ENCODE measurements at places on chromosomes 12 and 14.

- no peak for DNase-seq
These were observed 159.9 kb downstream of the GCH1 start for GRCh38 chr14:54742492-54743350.

- DNase-seq: no peak
These were observed 912.4 kb downstream of the VRK1 start for GRCh38 chr14:97709552-97709951.

DNA sequence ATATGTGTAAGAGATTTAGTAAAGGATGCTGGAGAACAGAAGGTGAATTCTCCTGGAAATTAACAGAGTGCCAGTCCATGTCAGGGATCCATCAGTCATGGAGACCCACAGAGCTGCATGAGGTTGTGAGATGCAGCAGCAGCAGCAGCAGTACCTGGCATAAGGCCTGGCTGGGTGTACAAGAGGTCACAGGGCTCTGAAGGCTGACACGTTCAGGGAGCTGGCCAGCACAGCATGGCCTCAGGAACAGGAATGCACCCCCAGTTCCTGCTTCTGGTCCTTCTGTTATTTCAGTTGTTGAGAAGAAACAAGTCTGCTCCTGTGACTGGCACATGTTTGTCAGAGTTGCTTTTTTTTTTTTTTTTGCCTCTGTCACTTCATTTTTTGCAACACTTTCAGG, 210.8 kb downstream of the CNTN1 start:
- DNase-seq: no peak

DNA sequence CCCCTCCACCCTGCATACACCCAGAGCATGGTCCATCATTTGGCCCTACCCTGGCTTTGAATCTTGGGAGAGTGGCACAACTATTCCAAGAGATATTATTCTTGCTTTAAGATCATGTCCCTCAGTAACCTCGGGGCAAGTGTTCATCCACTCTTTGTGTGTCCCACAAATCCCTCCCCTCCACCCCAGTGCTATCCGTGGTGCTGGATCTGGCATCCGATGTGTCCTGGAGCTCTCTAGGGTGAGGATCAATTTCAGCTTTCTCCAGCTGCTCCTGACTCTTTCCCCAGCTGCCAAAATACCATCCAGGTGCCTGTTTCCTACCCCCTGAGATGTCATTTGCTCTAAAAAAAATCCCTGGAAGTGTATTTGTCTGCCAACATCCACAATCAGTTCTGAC, 64.8 kb upstream of the CMKLR1 start:
- no peak for DNase-seq

- no peak for DNase-seq
These were observed 189.5 kb downstream of the KCNC2 start for GRCh38 chr12:75020068-75020557.

DNA sequence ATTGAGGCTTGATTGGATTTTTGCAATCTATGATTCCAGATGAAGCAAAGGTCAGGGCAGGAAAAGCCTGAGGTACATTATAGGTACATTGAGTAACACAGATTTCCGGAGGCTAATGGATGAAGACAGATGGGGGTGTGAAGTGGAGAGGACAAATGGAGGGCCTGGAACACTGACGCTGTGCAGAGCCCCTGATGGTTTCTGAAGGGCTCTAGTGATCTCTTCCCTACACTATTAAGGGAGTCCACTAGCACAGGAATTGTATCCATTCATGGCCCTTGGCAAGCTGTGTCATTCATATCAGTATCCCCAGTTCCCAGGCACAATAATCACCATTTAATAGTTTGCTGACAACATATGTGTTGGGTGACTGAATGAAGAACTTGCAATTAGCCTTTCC, 284.8 kb downstream of the ITPR2 start:
- DNase-seq: no peak

DNA sequence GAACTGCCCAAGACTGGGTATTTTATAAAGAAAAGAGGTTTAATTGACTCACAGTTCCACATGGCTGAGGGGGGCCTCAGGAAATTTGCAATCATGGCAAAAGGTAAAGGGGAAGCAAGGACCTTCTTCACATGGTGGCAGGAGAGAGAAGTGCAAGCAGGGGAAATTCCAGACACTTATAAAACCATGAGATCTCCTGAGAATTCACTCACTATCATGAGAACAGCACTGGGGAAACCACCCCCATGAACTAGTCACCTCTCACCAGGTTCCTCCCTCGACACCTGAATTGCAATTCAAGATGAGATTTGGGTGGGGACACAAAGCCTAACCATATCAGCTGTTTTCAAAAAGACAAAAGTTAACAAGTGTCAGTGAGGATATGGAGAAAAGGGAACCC, 112.6 kb downstream of the FOXA1 start:
- DNase-seq: no peak

DNA sequence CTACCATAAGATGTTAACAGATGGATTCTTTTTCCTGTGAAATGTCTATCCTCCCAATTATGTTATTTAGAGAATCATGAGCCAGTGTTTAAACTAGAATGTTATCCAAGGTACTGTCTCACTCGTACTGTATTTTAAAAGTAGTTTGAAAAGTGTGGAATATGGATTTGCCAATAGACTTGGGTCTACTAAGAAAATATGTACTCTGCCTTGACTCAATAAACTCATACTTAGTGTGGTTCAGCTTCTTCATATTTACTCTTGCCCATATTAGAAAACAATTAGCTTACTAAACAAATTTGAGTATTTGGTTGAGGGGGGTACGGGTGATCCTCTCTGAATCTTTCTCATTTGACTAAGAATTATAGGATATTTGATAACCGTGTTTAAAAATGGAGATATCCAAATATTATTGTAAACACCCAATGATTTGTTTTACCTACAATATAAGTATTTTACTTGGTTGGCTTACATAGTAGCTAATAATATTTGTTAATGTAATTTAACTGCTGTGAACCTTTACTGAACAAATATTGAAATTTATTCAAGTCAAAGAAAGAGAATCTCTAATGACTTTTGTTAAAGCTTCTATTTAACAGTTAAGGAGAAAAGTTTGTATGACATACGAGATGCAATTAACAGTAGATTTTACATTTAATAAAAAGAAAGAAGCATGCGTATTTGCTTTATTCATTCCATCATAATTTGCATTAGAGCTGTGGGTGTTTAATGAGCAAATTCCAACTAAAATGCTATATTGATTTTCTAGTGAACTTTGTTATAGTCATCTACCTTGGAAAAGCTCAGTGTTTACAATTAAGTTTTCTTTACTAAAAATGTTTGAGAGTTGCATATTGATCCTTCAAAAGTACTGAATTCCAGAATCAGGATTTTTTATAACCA, 81.2 kb downstream of the MIPOL1 start:
- no peak for DNase-seq

GRCh38 chr12:52650520-52651081, 1.4 kb downstream of the KRT2 start:
- no peak for DNase-seq

DNA sequence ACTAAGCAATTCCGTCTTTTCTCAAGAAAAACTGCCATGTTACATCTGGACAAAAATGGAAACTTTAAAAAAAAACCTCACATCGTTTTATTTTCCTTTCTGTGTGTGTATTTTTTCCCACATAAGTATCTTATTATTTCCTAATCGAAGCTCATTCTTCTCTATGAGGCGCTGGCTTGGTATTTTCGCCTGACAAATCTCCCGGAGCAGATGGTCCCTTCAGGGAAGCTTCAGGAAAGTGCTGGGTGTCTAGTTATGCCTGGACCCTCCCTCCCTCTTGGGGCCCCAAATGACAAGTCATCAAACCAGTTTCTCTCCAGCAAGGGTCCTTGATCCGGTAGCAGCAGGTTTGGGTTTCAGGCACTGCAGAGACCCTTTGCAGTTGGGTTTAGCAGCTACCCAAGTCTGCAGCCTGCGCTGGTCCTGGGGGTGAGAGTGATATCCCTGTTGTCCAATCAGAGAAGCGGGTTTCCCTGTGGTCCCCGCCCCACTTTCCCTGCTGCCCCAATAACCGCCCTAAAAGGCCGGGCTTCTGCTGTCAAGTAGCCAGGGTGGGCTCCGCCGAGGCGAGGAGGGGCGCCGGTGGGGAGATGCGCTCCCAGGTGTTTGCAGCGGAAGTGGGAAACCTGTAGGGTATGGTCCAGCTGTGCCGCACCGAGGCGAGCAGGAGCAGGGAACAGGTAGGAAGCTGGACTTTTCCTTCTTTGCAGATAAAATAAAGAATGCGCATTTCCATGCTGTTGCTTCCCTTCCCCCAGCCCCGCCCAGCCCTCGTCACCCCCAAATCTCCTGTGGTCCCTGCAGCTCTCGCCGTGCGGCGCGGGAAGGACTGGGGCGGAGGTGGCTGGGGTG, at the start of gene CNTN1:
TSS of gene CNTN1 (plus strand) at position 527 of the 852 bp plus-strand sequence.
- peak; percentile 86 for DNase-seq

DNA sequence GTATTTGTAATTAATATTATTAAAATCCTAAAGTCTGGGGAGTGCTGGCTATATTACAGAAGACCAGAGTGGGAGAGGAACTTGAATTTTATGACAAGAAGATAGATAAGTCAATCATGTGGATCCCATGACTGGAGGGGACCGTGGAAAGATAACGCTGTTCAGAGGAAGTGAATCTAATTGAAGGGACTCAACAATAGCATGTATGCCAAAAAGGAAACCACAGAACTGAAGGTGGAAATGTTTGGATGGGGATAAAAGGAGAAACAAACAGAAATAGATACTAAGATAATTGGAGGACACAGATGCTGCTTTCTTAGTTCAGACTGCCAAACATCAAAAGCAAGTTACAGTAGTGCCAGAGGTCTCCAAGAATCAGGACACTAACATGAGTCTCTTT, 21.1 kb downstream of the OR6J1 start:
- DNase-seq: no peak

DNA sequence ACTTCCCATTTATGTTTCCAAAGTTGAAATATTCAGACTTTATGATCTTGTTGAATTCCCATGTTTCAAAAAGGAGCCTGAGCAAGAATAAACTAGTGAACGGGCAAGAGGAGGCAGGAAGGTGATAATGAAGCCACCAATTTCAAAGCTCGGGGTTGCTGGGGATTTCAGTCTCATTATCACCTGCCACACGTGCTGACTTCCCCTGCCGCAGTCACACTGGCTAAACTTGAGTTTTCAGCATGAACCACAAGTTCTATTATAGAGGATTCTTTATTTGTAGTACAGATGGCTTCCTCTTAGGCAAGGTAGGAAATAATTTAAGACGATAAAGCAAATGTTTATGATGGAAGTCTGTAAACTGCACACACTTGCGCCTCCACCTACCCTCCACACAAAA, 18.1 kb upstream of the DIABLO start:
- DNase-seq: no peak

DNA sequence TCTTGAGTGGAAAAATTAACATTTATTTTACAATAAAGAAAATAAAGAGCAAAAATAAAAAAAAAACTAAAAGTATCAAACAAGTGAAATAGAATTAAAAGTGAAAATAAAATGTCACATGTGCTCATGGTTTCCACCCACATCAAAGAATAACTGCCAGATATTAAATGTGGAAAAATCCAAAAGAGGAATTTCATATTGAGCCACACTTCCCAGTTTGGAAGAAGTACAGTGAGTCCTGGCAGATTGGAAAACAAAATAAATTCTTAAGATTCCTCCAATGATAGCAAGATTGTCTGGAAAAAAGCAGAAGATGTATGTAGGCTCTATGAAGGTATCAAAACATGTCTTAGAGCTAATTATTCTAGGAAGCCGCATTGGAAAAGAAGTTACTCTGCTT, 1019.5 kb downstream of the SLC6A15 start:
- DNase-seq: no peak

GRCh38 chr14:51269634-51270033, 29.6 kb downstream of the TMX1 start:
- no peak for DNase-seq

- DNase-seq: no peak
These were observed 106.9 kb downstream of the STXBP6 start for GRCh38 chr14:24943024-24943423.

- DNase-seq: no peak
These were observed 245.7 kb downstream of the GRIN2B start for GRCh38 chr12:13735734-13736133.

All from cerebellar nuclear complex (tissue), 1 donor.